Ureter (tissue), 1 donor: ENCODE measurements at places on chromosomes 1 and 21.
A peak's percentile ranks its signal among the peaks of the same experiment; 100 is the strongest.

GRCh38 chr1:28297826-28298225 is 31.0 kb upstream of the MED18 start:
- DNase-seq = no peak

DNA sequence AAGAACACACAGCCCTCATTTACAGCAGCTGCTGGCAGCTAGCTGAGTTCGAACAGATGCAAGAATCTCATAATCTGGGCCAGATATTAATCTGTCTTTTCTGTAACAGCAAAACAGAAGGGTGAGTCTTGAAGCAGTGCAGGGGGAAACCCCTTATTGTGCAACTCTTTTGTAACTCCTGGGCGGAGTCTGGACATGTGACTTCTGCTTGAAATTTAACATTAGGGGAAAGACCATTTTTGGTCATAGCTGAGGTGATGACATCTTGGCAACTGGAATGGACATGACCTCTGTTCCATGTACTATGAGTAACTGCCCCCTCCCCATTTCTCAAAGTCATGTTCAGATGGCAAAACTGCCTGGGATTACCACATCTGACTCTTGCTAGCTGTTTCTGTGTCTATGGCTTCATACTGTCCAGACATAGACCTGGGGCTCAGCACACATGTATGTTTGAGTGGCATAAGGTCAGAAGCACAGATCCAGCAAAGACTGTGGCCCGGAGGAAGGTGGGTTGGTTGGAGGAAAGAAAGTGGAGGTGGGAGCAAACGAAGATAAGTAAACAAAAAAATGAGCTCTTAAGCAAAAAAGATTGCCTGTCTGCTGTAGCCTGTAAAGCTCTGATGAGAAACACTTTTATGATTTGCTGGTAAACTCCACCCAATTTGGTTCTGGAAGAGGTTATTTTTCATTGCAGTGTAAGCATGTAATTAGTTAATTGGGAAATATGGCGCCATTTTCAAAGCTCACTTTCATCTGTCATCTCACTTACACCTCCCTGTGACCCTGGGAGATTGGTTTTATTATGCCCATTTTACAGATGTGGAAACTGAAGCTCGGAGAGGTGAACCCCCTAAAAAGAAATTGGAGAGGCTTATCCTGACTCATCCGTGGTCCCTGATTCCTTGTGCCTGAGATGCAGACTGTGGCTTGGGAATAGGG is 26.1 kb downstream of the ETS2 start:
- peak; percentile 91 for DNase-seq

- DNase-seq = no peak
These were observed 10.3 kb upstream of the LEFTY1 start for GRCh38 chr1:225899044-225899925.

- peak; percentile 76 for DNase-seq
These were observed 37.9 kb upstream of the RHOU start for GRCh38 chr1:228697207-228698016.

- no peak for DNase-seq
These were observed 10.1 kb downstream of the JMJD4 start for GRCh38 chr1:227725046-227725445.

GRCh38 chr1:64855557-64855956 is 110.7 kb downstream of the RAVER2 start:
- no peak for DNase-seq

- DNase-seq = no peak
These were observed 111.2 kb upstream of the CTTNBP2NL start for GRCh38 chr1:112284796-112285195.

- no peak for DNase-seq
These were observed 3.5 kb upstream of the IGSF8 start for GRCh38 chr1:160101717-160102522.

DNA sequence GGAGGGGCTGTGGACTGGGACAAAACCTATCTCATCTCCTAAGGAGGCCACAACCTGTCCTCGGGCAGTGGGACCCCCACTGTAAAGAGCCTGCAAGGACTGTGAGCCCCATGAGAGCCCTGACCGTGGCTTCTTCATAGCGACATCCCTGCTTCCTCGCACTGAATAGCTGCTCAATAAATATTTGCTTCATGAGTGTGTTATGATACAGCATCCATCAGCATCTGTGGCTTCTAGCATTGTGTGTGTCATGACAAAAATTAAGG is 40.5 kb upstream of the CSF3R start:
- DNase-seq = no peak

- no peak for DNase-seq
These were observed 44.9 kb downstream of the SYT6 start for GRCh38 chr1:114108751-114109255.

DNA sequence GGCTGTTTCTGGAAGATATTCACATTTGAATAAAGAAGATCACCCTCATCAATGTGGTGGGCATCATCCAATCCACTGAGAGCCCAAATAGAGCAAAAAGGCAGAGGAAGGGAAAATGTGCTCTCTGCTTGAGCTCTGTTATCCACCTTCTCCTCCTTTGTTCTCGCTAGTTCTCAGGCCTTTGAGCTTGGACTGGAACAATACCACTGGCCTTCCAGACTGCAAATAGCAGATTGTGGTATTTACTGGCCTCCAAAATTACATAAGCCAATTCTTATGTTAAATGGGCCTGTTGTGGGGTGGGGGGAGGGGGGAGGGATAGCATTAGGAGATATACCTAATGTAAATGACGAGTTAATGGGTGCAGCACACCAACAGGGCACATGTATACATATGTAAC is 219.3 kb downstream of the C1orf94 start:
- DNase-seq = no peak
